Ovary (tissue), 10 donors: ENCODE measurements at places on chromosomes 12 and 14. TPM values are rescaled to one million over a fixed set of nuclear protein-coding genes. Genes with fewer than 3 reads are reported as not detected.

ITGB7 gene
- total RNA-seq = 1.2 TPM

RFX4 gene
- not detected for total RNA-seq

SERPINA3 gene
- 259 TPM for total RNA-seq

GNPTAB gene
- 10.3 TPM for total RNA-seq

KIF5A gene
- total RNA-seq = 0.40 TPM

DTD2 gene
- total RNA-seq = 13.0 TPM

P3H3 gene
- 89.5 TPM for total RNA-seq

CCDC60 gene
- total RNA-seq = not detected

GALNT8 gene
- 0.67 TPM for total RNA-seq

BIN2 gene
- 1.4 TPM for total RNA-seq

MVK gene
- 18.6 TPM for total RNA-seq

RIN3 gene
- total RNA-seq = 6.2 TPM

ADAM21 gene
- total RNA-seq = 0.20 TPM

ESRRB gene
- not detected for total RNA-seq

XPOT gene
- 37.9 TPM for total RNA-seq

NTF3 gene
- total RNA-seq = 7.3 TPM

WSCD2 gene
- total RNA-seq = under 0.01 TPM

VRTN gene
- not detected for total RNA-seq

SPTB gene
- 0.47 TPM for total RNA-seq

OTOGL gene
- total RNA-seq = 0.10 TPM

TAS2R8 gene
- total RNA-seq = not detected

GDF3 gene
- total RNA-seq = 0.35 TPM

RASSF9 gene
- 3.9 TPM for total RNA-seq

PRB2 gene
- total RNA-seq = not detected

PUS1 gene
- total RNA-seq = 15.9 TPM

PRH2 gene
- total RNA-seq = not detected

B3GNT4 gene
- not detected for total RNA-seq
